Ovary (tissue), 10 donors: ENCODE measurements at places on chromosomes 13 and 19. TPM values are rescaled to one million over a fixed set of nuclear protein-coding genes. Genes with fewer than 3 reads are reported as not detected.
A peak's percentile ranks its signal among the peaks of the same experiment; 100 is the strongest.

DNA sequence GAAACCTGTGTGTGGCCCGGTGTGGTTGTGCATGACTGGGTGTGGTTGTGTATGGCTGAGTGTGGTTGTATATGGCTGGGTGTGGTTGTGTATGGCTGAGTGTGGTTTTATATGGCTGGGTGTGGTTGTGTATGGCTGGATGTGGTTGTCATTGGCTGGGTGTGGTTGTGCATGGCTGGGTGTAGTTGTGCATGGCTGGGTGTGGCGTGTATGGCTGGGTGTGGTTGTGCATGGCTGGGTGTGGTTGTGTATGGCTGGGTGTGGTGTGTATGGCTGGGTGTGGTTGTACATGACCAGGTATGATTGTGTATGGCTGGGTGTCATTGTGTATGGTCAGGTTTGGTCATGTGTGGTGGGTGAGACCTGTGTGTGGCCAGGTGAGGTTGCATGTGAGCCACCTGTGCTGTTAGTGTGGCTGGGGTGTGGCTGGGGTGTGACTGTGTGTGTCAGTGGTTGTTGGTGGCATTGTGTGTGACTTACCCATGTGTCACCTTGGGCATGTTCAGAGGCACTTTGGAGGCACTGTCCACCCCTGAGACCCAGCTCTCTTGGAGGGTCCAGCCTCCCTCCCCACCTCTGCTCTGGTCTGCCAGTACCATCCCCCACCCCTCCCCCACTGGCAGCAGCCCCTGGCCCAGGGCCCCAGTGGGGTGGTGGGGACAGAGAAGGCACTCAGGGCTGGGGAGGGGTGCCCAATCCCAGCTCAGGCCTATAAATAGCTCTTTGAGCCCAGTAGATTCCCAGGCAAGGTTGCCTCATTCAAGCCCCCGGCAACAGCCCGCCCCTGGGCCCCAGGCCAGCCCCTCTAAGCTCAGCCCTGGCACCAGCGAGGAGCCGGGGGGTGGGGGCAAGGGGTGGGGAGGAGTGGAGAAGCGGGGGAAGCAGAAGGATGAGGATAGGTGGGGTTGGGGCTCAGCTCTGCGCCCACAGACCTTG lies 3.9 kb upstream of the NCAN start:
- H3K27me3 ChIP-seq = no peaks in the 10 kb centered on the region
- H3K27ac ChIP-seq = no peak overlapping the region
- H3K4me3 ChIP-seq = no peak overlapping the region
- DNase-seq = no peak
- no peaks in the 10 kb centered on the region for H3K36me3 ChIP-seq

Gene ENOX1
- 7.6 TPM for total RNA-seq

GRCh38 chr13:101398920-101399319 lies 17.4 kb downstream of the NALCN start:
- H3K4me3 ChIP-seq = no peak overlapping the region
- H3K36me3 ChIP-seq = no peaks in the 10 kb centered on the region
- H3K27ac ChIP-seq = no peak overlapping the region
- H3K27me3 ChIP-seq = no peaks in the 10 kb centered on the region
- no peak for DNase-seq

Gene LRRC63
- total RNA-seq = 0.20 TPM

DNA sequence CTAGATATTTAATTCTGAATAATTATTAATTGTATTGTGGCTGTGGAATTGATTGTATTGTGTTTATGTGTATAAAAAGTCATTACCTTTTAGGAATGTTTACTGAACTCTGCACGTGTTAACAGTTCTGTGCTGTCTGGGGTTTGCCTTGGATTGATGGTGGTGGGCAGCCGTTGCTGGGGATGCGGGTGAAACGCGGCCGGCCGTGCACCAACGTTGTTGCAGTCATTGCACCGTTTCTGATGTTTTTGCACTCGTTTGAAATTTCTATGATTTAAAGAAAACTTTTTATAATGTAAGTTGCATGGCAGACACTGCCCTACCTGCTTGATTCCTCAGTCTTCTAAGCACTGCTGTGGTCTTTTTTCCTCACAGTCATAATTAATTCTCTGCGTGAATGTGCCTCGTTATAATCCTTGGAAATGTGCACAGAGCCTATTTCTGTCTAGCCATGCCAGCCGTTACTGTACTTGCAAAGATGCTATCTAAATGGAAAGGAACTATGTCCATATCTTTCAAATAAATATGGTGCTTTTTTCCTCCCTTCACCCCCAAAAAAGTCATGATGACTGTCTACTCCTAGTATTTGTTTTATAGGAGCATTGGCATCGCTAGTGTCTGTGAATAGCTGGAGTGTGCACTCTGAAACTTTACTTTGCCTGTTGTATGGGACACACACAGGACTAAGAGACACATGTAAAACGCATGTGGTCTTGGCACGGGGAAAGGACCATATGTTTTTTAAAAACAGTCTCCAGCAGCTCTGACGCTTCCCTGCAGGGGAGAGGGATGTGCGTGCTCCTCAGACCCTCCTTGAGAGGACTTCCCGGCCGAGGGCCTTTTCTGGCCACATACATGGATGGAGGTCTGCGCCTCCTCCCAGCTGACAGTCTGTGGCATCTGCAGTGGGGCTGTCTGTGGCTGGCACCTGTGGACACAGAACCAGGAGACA lies 40.7 kb upstream of the MCF2L start:
- no peak overlapping the region for H3K27ac ChIP-seq
- DNase-seq = no peak
- H3K27me3 ChIP-seq = no peaks in the 10 kb centered on the region
- H3K4me3 ChIP-seq = no peak overlapping the region
- H3K4me1 ChIP-seq = no peaks in the 10 kb centered on the region

Gene RAB3A
- 9.0 TPM for total RNA-seq

Gene ZNF813
- 2.5 TPM for total RNA-seq

GRCh38 chr19:57212109-57212508 lies 18.7 kb upstream of the AURKC start:
- no peaks in the 10 kb centered on the region for H3K4me1 ChIP-seq
- H3K27me3 ChIP-seq = no peaks in the 10 kb centered on the region
- H3K4me3 ChIP-seq = no peak overlapping the region
- DNase-seq = no peak

Gene KRTDAP
- total RNA-seq = not detected

DNA sequence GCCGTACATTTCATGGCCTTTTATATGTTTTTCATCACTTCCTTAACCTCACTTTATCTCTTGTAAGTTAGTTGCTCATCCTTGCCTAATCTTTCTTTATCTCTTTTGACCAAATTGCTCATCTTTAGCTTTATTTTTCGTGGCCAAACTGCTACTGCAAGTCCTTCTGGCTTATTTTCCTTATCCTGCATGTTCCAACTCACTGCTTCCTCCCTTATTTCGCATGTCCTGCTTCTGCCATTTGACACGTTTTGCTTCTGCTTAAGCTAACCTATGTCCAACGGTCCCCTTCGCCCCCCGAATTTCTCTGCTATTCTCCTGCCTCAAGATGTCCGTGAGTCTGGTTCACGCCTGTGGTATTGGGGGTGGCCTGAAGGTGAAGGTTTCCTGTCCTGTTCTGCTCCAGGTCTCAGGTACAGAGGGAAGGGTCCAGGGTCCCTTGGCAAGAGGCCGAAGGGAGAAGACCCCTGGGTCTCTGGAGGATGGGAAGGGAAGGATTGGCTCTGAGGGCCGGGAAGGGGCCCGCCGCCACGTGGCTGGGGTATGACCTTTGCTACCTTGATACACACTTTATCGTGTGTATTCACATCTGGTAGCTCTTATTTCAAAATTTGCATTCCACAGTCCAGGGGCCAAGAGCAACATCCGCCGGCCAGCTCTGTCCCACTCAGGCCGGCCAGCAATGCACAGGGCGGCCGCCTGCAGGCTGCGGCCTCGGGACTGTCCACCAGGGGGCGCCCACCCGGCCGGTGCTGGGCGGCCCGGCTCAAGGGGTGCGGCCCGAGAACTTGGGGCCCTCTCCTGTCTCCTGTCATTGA lies 2.9 kb upstream of the C19orf85 start:
- no peak overlapping the region for H3K4me3 ChIP-seq
- peak; percentile 70 for DNase-seq
- H3K27me3 ChIP-seq = no peaks in the 10 kb centered on the region
- peaks cover 3% of the 10 kb centered on the region for H3K4me1 ChIP-seq
- no peaks in the 10 kb centered on the region for H3K36me3 ChIP-seq

- no peaks in the 10 kb centered on the region for H3K36me3 ChIP-seq
- no peaks in the 10 kb centered on the region for H3K4me1 ChIP-seq
- H3K27me3 ChIP-seq = no peaks in the 10 kb centered on the region
- H3K4me3 ChIP-seq = no peak overlapping the region
- no peak for DNase-seq
- H3K27ac ChIP-seq = no peak overlapping the region
Measured at GRCh38 chr19:13262450-13262849, 112.2 kb downstream of the IER2 start.

GRCh38 chr13:29577136-29578051 lies 18.1 kb downstream of the SLC7A1 start:
- H3K27me3 ChIP-seq = no peaks in the 10 kb centered on the region
- H3K27ac ChIP-seq = no peak overlapping the region
- no peak for DNase-seq
- no peaks in the 10 kb centered on the region for H3K36me3 ChIP-seq

- no peaks in the 10 kb centered on the region for H3K36me3 ChIP-seq
- no peaks in the 10 kb centered on the region for H3K4me1 ChIP-seq
- no peak overlapping the region for H3K4me3 ChIP-seq
Measured at GRCh38 chr13:97849305-97849704, 104.2 kb upstream of the IPO5 start.

Gene ZNF285
- total RNA-seq = 11.2 TPM

- no peaks in the 10 kb centered on the region for H3K36me3 ChIP-seq
- no peak overlapping the region for H3K27ac ChIP-seq
- DNase-seq = peak; percentile 36
- peaks cover 56% of the 10 kb centered on the region for H3K4me1 ChIP-seq
- H3K27me3 ChIP-seq = no peaks in the 10 kb centered on the region
- H3K4me3 ChIP-seq = no peak overlapping the region
Measured at GRCh38 chr19:4372165-4373012, 28.0 kb downstream of the SH3GL1 start.

DNA sequence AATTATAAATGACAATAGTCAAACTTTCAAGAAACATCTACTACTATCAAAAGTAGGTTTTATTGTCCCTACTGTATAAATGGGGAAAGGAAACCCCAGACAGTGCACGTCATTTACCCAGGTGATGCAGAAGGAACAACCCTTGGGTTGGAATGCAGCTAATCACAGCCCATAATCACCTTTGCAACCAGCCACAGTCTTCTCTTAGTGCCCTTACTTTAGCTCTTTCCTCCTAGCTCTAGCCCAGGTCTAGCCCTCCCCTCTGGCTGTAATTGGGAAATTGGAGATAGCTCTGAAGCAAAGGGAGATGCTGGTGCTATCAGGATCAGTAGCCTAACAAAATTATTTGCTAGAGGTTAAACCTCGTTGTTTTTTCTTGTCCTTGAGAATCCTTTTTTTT lies 25.5 kb upstream of the TSC22D1 start:
- H3K27ac ChIP-seq = no peak overlapping the region
- peaks cover 3% of the 10 kb centered on the region for H3K4me1 ChIP-seq
- H3K36me3 ChIP-seq = no peaks in the 10 kb centered on the region
- no peak overlapping the region for H3K4me3 ChIP-seq
- no peaks in the 10 kb centered on the region for H3K27me3 ChIP-seq
- no peak for DNase-seq

Gene ZNF665
- 10.5 TPM for total RNA-seq

DNA sequence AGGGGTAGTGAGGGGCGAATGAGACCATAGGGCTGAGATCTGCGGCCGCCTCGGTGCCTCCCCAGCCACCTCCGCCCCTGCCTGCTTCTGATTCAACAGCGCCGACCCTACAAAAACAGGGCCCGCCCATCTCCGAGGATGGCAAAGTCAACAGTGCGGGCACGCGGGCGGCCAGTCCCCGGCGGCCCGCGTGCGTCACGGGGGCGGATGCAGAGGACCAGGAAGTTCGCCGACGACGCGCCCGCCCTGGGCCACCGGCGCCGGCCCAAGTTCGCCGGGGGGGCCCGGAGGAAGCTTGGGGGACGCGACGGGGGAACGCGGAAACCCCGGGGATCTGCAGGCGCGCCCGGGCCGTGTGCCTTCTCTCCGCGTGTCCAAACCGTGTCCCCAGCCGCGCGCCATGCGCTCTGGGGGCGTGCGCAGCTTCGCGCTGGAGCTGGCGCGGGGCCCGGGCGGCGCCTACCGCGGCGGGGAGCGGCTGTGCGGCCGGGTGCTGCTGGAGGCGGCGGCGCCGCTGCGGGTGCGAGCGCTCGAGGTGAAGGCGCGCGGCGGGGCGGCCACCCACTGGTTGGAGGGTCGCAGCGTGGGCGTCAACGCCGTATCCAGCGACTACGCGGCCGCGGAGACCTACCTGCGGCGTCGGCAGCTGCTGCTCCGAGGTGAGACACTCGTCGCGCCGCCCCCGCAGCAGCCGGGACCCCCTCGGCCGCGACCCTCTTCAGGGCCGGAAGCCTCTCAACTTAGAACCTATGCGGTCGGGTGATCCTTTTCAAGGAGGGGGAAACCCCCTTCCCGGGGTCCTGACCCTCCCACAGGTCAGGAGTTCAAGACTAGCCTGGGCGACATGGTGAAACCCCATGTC lies 6.8 kb upstream of the ARRDC2 start:
- peak overlapping the region; percentile 74 for H3K4me3 ChIP-seq
- H3K4me1 ChIP-seq = peaks cover 5% of the 10 kb centered on the region
- peak; percentile 83 for DNase-seq
- H3K27me3 ChIP-seq = no peaks in the 10 kb centered on the region
- H3K27ac ChIP-seq = peak overlapping the region; percentile 78
- H3K36me3 ChIP-seq = no peaks in the 10 kb centered on the region

Gene KIR3DL1
- not detected for total RNA-seq

DNA sequence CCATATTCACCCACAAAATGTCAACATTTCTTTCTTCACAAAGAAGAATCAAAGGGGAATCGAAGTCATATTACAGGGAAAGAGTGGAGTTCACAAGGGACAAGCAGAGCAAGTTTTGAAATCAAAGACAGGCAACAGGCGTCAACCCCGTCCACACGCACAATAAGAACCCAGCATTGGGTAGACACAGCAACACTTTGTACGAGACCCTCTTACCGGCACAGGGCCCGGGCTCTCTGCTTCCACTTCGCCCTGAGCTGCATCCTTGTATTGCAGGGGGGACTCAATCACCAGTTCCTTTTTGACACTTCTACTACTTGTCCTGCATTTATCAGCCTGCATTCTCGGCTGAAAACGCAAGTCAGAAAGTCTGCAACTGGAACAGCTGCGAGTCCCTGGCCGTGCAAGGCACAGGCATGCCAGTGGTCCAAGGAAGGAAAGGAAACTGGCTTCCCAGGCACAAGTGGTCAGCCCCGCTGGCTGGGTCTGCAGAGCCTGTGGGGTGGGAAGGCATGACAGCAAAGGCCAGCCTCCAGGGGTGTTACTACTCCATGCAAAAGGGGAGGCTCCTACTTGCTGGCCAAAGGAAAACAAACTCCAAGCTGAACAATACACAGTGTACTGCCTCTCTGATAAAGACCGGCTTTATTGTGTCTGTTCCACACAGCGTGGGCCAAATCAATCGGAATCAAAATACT lies at the start of gene DOCK9:
Gene DOCK9, minus strand, starts transcription at position 497 of the 698 bp plus-strand sequence. Its CDS starts 155 bp downstream, at position 342.
- H3K4me3 ChIP-seq = peak within 1 kb of the TSS; percentile 32
- peaks cover 2% of the 10 kb centered on the region for H3K4me1 ChIP-seq
- H3K36me3 ChIP-seq = no peaks in the 10 kb centered on the region
- H3K27ac ChIP-seq = no peak within 1 kb of the TSS
- DNase-seq = peak; percentile 49
- H3K27me3 ChIP-seq = no peaks in the 10 kb centered on the region
